ENCODE measurements at places on chromosomes 11 and 22.

DNA sequence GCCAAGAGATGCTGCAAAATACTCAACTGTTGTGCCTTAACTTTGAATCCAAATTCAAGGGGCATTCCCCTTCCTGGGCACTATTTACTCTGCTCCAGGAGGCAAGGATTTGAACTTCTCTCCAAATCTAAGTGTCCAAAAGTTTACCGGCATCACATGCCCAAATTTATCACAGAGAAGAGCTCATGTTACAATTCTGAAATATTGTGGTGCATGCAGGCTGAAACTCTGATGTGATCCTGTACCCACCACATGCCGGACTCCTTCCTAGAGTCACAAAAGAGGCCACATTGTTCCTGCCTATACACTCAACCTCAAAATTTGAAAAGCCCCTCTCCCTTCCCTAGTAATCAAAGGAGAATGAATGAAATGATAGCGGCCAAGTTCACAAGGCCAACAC lies 1.3 kb downstream of the TRAF6 start:
- no peak for DNase-seq

- no peak for DNase-seq
These were observed 49.1 kb upstream of the MTNR1B start for GRCh38 chr11:92920331-92920730.

- no peak for DNase-seq
These were observed 24.1 kb upstream of the WNT11 start for GRCh38 chr11:76230392-76230791.

GRCh38 chr11:111336062-111336461 lies 37.7 kb downstream of the POU2AF3 start:
- no peak for DNase-seq

DNA sequence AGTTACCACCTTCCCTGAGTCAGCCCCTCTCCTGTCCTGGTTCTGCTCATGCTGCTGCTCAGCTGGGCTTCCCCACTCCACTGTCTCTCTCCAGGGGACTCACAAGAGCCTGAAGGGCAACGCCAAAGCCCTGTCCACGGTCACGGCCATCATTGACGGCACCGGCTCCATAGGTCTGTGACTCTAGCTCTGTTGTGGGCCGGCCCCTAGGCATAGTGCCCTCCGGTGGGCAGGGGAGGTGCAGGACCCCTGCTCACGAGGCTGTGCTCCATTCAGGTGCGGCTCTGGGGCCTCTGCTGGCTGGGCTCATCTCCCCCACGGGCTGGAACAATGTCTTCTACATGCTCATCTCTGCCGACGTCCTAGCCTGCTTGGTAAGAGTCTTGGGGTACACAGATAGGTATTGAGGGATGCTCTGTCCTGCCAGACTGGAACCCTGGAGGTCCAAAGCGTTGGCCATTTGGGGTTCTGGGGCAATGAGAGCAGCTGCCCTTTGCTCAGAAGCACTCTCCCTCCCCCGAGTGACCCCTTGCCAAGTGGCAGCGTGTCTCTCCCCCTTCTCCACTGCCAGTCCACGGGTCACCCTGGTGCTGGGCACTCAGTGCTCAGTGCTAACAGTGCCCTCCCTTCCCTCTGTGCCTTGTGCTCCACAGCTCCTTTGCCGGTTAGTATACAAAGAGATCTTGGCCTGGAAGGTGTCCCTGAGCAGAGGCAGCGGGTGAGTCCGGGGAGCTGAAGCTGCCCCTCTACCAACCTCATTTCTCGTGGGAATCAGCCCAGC lies 22.4 kb downstream of the SLC37A2 start:
- DNase-seq = no peak

GRCh38 chr11:112033902-112034301 lies 8.7 kb downstream of the DLAT start:
- no peak for DNase-seq

DNA sequence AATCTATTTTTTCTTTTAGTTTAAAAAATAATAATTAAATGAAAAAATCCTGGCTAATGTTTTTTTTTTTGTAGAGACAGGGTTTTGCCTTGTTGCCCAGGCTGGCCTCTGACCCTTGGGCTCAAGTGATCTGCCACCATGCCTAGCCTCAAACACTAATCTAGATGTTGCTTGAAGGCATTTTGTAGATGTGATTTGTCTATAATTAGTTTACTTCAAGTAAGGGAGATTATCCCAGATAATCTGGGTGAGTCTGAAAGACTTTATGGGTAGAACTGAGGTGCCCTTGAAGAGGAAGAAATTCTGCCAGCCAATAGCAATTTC lies 38.6 kb upstream of the RBFOX2 start:
- no peak for DNase-seq

GRCh38 chr11:61107888-61108287 lies 5.6 kb downstream of the CD5 start:
- DNase-seq = no peak

DNA sequence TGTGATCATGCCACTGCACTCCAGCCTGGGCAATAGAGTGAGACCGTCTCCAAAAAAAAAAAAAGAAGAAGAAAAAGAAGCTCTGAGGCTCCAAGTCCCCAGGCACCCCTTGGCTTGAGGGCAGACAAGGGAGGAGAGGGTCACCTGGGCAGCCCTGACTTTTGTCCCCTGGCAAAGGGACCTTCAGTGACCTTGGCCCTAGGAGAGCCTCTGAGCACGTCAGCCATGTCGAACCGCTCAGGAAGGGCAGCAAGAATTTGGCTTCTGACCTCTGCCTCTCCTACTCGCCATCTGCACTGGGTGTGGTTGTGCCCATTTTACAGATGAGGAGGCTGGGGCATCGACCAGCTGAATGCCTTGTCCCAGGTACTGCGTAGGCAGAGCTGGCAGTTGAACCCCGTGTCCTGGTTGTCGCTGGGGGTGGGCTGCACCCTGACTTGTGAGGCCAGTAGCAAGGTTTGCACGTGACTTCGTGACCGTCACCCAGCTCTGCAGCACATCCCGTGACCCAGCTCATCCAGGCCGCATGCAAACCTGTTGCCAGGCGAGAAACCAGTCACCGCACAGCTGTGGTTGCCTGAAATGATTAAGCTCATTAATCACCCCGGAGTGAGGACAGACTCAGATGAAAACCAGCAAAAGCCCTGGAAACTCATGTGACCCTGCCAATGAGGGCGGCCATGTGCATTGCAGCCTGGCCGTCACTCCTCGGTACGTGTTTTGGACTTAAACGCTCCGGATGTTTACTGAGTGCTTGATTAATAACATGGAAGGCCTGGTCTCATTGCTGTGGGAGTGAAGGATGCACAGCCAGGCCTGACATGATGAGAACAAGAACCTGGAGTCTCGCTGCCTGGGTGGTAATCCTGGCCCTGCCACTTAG lies 47.7 kb upstream of the PPP6R3 start:
- no peak for DNase-seq

GRCh38 chr22:47767403-47767802 lies 1005.0 kb downstream of the TBC1D22A start:
- no peak for DNase-seq

DNA sequence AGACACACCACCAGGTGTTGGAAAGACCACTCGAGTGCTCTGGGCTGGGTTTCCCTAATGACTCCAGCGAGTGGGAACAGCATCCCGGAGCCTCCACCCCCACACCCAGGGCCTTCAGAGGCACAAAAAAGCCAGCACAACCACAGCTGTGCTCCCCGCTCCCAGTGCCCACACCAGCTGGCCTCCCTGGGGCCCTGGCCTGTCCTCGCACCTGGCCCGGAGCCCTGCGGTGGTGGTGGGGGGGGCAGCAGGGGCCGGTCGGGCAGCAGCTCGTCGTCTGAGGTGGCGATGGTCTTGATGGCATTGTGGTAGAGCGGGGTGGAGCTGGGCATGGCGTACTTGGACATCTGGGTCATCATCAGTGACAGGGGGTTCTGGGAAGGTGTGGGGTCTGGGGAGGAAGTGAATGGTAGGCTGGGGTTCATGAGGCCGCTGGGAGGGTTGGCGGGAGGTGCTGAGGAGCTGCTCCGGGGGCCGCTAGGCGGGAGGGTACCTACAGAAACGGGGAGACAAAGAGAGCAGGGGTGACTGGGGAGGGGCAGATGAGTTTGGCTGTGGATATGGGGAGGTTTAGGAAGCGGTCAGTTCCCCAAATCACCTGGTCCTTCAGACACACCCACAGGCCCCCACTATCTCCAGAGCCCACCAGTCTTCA lies 16.1 kb downstream of the CXCR5 start:
- DNase-seq = no peak
